Cardiac muscle cell (in vitro differentiated cells and primary cell): ENCODE measurements at places on chromosomes 3 and 15. TPM values are rescaled to one million over a fixed set of nuclear protein-coding genes. Genes with fewer than 3 reads are reported as not detected.

DNA sequence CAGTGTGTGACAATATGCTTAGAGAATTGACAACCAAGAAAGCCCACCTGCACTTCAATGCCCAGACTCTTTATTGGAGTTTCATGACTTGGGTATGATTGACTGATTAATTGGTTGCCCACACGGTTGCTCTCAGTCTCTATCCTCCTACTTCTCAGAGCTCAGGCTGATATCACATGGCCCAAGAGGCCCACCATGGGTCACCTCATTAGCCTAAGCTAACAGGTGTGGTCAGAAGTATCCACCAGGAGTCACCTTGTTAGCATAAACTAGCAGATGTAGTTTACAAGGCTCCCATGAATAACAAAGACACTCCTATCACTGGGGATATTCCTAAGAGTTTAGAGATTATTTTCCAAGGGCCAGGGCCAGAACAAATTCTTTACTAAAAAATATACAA, 120.2 kb upstream of the MBNL1 start:
- H3K27me3 ChIP-seq, result no peaks in the 10 kb centered on the region
- peaks cover 4% of the 10 kb centered on the region for H3K4me1 ChIP-seq
- DNase-seq, result no peak
- no peak overlapping the region for H3K27ac ChIP-seq
- H3K36me3 ChIP-seq, result no peaks in the 10 kb centered on the region
- no peak overlapping the region for H3K4me3 ChIP-seq

DNA sequence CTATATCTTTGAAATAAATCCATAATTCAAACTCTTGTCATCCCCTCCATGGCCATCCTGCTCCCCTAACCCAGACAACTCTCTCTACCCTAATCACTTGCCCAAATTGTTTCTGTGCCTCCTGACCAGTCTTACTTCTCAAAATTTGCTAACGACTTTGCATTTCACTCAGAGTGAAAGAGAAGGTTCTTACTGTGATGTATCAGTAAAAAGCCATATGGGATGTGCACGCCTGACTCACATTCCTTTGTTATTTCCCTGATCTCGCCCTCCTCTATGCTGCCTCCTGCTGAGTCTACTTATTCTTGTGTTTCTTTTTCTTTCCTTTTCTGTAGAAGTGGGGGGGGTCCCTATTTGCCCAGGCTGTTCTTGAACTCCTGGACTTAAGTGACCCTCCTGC, 487.2 kb upstream of the FRG2C start:
- H3K36me3 ChIP-seq, result no peaks in the 10 kb centered on the region
- H3K27ac ChIP-seq, result no peak overlapping the region
- no peaks in the 10 kb centered on the region for H3K4me1 ChIP-seq
- no peak overlapping the region for H3K4me3 ChIP-seq
- no peaks in the 10 kb centered on the region for H3K27me3 ChIP-seq

- H3K27ac ChIP-seq, result no peak overlapping the region
- DNase-seq, result no peak
- H3K4me1 ChIP-seq, result peaks cover 16% of the 10 kb centered on the region
Measured at GRCh38 chr15:89824607-89824867, 9.9 kb upstream of the ANPEP start.

DNA sequence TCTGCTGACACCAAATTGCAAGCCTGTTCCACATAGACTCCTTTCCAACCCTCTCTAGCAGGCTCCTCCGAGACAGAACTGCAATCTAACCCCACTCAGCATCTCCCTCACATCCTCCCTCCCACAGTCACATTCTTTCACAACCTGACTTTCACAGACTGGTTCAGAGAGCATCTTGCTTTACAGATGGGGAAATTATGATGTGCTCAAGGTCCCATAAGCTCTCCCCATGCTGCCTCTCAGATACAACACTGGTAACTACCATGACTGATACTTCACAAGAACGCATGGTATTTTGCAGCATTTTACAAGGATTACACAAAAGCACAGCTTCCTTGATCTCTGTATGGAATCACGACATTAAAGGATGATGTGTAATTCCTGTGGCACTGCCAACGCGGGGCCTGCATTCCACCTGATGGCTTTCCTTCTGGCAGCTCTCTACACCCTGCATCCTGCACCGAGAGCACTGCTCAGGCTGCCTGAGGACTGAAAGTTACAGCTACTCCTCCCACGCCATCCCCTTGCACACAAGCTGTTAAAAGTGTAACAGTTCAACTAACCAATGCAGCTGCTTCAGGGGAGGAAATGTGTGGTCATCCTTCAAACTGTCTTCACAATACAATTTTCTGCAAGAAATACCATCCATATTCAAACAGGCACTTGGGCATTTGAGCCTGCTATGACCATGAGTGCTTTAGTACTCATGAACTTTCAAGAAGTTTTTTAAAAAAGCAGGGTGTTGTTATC, 27.6 kb downstream of the TBC1D2B start:
- H3K4me1 ChIP-seq, result no peaks in the 10 kb centered on the region
- no peaks in the 10 kb centered on the region for H3K36me3 ChIP-seq
- no peaks in the 10 kb centered on the region for H3K27me3 ChIP-seq
- no peak overlapping the region for H3K4me3 ChIP-seq
- H3K27ac ChIP-seq, result no peak overlapping the region

MB21D2 gene
- total RNA-seq, result 4.0 and 6.7 TPM in 2 replicates
